ENCODE measurements at places on chromosomes 4 and X.

DNA sequence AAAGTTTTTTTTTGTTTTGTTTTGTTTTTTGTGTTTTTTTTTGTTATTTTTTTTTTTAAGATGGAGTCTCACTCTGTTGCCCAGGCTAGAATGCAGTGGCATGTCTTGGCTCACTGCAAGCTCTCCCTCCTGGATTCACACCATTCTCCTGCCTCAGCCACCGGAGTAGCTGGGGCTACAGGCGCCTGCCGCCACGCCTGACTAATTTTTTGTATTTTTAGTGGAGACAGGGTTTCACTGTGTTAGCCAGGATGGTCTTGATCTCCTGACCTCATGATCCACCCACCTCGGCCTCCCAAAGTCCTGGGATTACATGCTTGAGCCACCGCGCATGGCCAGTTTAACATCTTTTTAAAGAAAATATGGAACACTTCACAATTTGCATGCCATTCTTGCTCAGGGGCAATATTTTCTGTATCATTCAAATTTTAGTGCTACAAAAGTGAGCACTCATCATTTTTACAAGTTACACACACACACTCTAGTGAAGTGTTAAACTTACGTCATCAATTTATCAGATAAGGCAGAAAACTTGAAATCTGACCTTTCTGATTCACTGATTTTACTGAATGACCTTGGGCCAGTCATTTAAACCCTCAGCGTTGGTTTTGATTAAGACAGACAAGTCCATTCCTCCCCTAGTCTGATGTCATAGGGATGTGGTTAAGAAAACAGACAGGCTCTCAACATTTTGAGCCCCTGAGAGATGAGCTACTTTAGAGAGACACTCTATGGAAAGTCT, 61.2 kb downstream of the TRIM2 start:
- peak; percentile 44 for DNase-seq

DNA sequence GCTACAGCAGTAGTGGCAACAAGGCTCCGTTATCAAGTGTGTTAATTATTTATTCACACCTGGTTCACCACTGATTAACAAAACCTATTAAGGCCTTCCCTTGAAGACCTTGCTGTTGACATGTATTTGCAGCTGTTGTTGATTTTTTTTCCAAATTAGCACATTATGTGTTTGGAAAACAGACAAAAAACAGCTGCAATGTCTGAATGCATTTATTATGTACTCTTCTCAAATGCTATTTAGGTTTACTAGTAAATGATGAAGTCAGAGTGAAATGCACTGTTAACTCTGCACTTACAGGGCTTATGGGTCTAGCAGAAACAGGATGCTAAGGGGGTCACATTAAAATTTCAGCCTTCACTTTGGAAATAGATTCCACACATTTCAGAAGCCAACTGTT, 99.5 kb upstream of the PCDH7 start:
- DNase-seq, result no peak

GRCh38 chr4:44320833-44321232, 127.8 kb downstream of the KCTD8 start:
- DNase-seq, result no peak

- peak; percentile 52 for DNase-seq
Observed at GRCh38 chr4:33924239-33924638, 2320.1 kb downstream of the ARAP2 start.

DNA sequence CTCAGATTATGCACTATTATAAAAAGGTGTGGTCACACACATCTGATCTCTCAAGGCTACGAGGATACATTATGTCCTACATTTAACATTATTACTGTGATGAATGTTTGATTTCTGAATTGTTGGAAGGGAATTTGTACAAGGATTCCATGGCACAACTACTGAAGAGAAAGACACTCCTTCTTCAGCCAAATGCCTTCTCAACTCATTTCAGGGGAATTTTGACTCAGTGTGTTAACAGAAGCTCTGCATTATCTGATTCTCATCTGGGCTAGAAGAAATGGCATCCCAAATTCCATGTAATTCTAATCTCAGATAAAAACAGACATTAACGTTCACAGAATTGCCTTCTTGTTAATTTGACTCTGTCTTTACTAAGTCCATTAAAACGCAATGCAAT, 477.7 kb downstream of the PDGFC start:
- no peak for DNase-seq

DNA sequence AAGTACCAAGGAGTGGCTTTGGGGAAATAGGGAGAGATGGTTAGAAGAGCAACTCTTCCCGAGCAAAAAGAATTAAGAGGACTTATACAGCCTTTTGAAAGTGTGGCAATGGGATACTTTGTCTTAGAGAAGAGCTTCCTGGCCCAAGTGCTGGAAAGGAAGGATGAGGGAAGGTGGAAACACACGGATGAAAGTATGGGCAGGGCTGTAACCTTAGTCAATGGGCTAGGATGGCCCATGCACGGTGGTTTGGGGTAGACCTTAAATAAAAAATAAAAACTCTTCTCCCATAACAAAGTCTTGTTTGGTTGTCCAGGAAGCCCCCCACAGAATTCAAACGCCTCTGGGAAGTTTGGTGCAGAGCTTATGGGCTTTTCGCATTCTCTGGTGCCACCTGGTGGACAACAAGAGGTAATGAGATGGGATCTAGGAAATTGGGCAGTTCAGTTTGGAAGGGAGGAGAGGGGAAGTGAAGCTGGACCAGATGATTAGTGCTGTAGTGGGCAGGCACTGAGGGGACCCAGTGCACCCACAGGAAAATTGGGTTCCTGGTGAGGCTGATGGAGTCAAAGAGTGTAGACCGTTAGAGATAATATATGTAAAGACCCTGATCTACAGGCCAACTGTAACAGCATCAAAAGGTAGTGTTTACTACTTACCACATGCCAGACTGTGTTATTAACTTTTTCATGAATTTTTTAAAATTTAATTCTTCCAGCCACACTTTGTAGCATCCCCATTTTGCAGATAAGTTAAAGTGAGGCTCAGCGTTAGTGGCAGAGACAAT, 13.8 kb upstream of the ENOX2 start:
- DNase-seq, result peak; percentile 76

DNA sequence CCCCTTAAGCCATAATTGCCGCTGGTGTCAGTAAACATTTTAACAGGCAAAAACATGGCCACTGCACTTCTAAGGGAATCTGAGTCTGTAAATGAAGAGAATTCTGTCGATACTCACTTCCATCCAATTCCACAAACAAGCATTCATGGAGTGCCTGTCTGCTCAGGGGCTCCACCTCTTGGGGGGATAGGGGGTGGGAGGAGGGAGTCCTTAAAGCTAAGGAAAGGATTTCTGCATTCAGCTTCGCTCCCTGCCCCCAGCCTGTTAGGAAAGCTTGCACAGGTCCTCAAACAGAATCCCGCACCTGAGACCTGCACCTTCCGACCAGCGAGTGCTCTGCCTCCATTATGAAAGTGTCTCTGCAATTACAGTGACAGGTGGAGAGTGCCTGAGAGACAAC, 130.2 kb upstream of the KIT start:
- DNase-seq, result no peak

DNA sequence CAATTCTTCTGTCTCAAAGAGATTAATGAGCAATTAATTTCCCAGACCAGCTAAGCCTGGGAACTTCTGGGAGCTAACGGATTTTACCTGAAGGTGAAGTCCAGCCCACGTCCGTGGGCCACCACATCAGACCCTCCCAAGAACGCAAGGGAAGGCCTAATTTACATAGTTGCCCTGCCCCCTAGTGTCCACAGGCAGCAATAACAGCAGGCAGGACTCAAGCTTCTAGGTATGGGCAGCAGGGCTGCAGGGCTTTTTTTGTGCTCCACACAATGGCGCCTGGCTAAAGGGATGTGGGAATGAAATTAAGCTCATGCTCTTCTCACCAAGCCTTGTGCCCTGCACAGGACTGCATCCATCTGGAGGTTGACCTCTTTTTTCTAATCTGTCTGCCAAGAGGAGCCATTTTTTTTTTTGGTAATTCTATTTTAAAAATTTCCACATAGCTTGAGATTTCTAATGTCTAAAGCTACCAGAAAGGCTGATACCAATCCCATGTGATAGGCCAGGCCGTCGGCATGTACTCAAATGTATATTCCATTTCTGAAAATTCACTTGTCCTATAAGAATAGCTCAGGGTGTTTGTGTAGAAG, 111.9 kb upstream of the TMEM164 start:
- DNase-seq, result peak; percentile 71

DNA sequence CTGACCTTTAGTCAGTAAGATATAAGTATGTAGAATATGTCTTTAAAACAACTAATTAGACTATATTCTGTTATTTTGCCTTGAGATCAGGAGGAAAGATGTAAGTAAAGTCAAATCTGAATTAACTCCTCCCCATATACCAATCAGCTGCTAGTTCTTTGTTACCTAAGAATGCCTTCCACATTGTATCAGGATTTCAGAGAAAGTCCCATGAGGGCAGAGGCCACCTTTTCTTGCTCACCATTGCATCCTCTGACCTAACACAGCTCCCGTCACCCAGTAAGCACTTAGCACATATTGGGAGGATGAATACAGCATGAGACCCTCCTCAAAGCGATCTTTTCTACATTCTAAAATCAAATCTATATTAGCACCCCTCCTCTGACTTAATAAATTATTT, 87.0 kb downstream of the COL25A1 start:
- no peak for DNase-seq

DNA sequence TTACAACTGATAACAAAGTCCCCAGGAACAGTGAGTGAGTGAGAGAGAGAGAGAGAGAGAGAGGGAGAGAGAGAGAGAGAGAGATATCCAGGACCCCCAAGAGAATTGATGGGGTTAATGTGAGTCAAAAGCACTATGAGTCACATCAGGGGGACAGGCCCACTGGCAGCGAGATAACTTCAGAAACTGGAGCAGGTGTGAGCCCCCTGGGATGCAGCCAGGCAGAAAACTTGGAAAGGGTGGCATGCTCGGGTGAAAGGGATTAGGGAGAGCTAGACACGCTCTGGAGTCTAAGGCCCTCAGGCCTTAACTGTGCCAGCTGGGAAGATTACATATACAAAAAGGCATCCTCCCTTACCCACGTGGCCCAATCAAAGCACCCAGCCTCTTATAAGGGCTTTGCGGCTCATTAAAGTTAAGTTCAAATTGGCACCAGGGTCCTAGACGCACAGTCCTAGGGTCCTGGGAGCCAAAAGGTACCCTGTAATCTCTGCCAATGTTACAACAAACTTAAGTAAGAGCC, 841 bp downstream of the ACOT9 start:
- DNase-seq, result peak; percentile 75

DNA sequence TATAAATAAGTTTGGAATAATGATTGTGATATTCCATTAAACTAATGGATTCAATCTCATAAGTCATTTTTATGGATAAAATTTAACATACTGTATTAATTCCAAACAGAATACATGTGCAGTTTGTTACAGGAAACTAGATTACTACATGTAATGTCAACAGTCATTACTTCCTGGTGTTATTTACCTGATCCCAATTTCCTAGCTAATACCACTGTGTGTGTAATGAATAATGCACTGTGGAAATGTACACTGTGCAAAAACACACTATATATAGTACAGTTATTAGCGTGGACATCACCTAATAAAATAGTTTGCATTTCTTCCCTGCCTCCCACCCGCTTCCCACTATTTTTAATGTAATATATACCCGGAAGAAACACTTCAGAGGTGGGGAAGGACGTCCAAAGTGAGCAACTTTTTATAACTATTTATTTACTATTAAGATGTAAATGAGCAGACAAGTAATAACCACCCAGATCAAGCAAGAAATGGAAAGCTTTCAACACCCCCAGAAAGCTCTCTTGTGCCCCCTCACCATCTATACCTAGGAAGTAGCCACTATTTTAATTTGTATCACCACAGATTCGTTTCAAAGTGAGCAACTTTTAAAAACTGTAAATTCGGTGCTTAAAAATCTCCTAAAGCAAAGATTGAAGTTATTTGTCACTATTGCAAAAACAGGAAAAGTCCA, 219.1 kb downstream of the THOC2 start:
- no peak for DNase-seq

GRCh38 chr4:185128272-185129119, 14.6 kb upstream of the SLC25A4 start:
- DNase-seq, result peak; percentile 79

- DNase-seq, result no peak
Observed at GRCh38 chrX:264634-265455, 16.3 kb upstream of the PLCXD1 start.

DNA sequence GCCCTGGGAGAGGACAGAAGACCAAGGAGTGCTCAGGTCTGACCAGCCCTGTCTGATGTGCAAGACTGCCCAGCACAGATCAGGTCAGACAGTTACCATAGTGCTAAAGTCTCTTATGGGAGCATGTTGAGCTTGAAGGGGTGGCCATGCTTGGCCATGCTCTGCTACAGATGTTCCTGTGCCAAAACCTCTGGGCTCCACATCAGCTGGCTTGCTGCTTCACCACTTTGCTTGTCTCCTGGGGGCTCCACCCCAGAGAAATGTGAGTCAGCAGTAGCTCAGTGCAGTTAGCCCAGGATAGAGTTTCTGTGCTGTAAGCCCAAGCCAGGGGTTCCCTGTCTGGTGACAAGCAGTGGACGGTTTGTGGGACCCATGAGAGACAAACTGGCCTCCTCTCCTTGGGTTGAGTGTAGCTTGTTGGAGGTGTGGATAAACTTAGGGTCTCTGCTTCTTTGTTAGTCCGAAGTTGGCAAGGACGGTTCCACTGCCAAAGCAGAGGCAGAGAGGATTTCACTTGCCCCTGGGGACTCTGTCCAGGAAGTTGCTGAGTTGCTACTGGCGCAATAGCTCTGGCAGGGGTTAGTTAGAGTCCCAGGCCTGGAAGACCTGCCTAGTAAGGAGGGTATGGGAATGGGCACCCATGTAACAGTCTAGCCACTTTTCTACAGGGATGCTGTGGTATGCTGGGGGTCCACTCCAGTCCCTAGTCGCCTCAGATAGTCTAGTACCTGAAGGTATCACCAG, 8.7 kb upstream of the TMSB15C start:
- DNase-seq, result no peak

- no peak for DNase-seq
Observed at GRCh38 chr4:144313370-144313769, 172.9 kb upstream of the GYPA start.

DNA sequence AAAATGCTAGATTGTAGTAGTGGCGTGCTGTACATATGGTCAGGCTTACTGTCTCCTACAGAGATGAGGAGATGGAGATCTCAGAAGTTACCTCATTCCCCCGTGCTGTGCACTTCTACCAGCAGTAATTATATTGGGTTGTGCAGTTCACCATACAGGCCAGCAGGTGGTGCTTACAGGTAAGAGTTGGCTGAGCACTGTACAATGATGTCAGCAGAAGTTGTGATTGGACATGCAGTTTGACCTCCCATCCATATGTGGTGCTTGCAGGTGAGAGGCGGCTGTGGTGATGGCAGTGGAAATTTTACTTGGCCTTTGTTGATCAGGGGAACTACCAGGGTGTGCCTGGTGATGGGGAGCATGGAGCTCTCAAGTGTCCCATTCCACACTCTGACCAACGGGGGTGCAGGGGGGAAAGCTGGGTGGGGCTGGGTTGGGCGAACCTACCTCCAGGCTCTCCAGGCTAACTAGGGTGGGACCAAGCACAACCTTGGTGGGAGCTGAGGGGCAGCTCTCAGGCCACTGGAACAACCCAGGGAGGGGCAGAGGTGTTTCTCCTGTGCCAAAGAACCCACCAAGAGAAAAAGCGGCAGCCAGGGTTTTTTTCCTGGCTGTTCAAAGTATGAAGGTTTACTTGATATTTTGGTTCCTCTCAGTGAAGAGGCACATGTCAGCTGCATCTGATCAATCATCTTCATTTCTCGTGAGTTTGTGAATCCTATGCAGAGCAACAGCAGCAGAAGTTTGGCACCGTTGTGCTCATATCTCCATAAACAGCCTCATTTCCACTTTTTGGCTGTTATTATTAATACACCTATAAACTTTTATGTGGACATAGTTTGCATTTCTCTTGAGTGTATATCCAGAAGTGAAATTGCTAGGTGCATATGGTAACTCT, 73.8 kb upstream of the FREM3 start:
- peak; percentile 8 for DNase-seq

All from eye (tissue), 1 donor.